ENCODE measurements at places on chromosomes 1 and 21.

DNA sequence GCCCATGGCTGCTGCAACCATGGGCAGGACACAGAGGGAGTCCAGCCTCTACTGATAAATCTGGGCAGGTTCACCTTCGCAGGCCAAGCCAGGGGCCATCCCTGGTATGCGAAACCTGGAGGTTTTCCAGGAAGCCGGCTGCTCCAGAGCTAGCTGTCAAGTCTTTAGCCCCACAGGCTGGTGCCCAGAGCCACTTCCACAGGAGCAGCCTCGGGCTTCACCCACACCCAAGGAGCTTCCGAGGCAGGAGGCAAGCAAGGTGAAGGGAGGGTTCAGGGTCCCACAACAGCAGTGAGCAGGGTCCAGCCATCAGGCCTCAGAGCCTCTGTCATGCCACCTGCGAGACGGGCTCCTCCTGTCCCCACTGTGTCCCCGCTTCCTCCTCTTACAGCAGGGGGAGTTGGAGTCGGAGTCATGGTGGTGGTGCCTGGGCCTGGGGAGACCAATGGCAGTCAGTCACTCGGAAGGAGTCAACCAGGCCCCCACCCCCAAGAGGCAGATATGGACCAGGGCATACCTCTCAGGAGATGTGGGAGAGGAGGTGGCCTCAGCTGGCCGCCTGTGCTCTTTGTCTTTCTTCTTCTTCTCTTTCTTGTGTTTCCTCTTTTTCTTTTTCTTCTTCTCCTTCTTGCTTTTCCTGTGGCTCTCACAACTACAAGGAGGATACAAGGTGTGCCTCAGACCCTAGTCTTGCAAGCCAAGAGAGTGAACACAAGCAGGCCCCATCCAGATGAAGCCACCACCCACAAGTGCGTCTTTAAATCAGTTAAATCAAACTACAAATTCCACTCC, 2.1 kb downstream of the C1orf35 start:
- no peak for DNase-seq

- DNase-seq, result no peak
Observed at GRCh38 chr1:233261206-233261605, 34.3 kb downstream of the PCNX2 start.

DNA sequence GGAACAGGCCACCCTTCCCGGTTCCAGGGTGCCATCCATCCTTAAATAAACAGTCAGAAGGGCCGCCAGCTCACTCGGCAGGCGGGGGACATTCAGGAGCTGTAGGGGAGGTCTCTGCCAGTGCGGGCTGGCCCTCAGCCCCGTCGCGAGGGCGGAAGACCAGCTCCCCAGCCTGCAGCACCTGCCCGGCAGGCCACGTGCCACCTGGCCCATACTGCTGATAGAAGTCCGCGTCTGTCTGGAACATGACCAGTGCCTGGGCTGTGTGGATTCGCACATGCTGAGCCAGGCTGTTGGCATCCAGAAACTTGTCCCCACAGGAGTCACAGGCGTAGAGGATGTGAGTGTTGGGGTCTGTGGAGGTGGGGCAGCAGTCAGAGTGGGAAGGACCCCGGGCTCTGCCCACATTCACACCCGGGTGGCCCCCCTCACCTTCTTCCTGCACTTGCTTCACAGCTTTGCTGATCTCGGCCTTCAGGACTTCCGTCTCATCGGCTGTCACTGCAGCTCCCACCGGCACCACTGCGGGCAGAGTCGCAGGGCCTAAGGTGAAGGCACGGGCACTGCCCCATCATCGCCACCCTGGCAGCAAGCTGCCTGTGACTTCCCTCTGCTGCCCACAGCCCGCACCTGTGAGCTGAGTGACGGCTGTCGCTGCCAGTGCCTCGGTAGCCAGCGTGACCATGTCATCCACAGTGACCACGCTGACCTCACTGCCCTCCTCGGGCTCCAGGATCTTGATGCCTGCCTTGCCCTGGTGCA, 33.8 kb downstream of the ZBTB17 start:
- peak; percentile 88 for DNase-seq

- DNase-seq, result no peak
Observed at GRCh38 chr1:174939775-174940545, 59.8 kb upstream of the CACYBP start.

DNA sequence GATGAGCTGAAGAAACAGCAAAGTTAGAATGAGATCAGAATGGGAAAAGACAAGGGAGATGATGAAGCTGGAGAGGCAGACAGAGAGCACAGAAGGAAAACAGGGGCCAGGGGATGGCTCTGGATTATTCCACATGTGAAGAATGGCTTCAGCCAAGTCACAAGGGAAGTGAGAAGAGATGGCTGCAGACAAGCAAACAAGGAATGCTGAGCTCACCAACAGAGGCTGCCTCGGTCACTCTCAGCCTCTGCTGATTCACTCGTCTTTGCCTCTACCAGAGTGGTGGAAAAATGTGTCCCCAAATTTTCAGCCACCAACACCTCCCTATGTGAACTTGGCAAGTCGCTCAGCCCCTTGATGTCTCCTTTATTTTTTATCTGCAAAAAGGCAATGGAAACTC, 46.7 kb downstream of the TRABD2B start:
- no peak for DNase-seq

Measured in psoas muscle (tissue), 8 donors.